Stimulated activated CD8-positive, alpha-beta memory T cell treated with anti-CD3 and anti-CD28 coated beads, Interleukin-4, amount 100 ng/mL, for 4 hours (primary cell): ENCODE measurements at places on chromosomes 5 and 9.

GRCh38 chr5:168670881-168671575, 91.9 kb upstream of the PANK3 start:
- DNase-seq, result no peak

- no peak for DNase-seq
Observed at GRCh38 chr5:22844155-22844554, 9.0 kb downstream of the CDH12 start.

- DNase-seq, result no peak
Observed at GRCh38 chr9:128340691-128341434, 536 bp downstream of the SLC27A4 start.

- DNase-seq, result no peak
Observed at GRCh38 chr5:142716963-142717362, 31.1 kb upstream of the FGF1 start.

DNA sequence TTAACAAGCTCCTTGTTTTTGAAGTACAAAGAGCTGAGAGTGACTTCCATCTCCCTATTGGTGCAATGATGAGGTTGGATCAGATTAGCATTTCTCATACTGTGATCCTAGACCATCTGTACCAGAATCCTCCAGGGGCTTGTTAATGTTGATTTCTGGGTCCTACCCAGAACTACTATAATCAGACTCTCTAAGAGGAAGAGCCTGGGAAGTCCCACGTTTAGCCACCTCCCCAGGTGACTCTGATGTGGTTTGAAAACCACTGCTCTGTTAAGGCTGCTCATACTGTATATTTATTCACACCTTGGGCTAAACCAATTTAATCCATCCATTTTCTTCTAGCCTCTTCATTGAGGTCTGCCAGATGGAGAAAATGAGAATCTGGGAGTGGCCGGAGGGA, 49.6 kb upstream of the SMIM32 start:
- no peak for DNase-seq

GRCh38 chr5:140115186-140115500, 1.2 kb downstream of the PURA start:
- DNase-seq, result no peak

DNA sequence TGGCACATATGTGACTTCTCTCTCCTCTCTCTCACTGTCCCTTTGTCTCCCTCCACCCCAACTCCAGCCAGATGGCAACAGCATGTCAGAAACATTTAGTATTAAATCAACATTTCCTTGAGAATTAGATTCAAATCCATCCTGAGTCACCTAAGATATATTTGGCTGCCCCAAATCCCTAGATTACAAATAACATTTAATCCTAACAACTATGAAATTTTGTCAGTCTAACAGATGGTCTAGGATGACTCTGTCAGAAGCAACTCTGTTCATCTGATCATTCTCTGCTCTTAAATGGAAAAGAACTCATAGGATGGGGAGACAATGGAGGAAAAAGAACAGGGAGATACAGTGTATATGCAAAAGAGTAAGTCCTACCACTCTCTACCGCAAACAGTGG, 201.2 kb downstream of the TSSK1B start:
- no peak for DNase-seq

DNA sequence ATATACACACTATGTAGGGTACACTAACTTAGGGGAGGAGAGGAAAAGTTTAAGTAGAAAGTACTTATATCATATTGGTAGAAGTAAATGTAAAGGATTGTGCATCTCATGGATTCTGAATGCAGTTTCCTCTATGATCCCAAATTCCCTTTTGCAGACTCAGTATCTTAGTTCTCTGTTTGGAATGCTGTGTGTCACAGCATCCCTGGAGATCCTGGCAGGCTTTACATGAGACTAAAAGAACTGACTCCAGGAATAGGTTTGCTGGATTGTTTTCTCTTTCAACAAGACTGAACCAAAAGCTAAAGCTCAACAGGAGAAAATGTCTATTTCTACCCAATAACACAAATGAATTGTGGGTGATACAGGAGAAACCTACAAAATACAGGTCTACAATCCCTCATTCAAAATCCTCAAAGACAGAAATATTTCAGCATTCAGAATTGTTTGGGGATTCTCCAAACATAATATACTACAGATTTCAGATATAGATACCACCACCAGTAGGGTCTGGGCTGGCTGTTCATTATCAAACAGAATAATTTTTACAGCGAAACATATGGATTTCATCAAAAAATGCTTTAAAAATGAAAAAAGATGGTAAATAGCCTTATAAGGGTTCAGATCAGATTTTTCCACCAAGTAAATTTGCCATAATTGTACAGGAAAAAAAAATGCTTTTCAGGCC, 324.7 kb upstream of the GRAMD2B start:
- no peak for DNase-seq

- no peak for DNase-seq
Observed at GRCh38 chr9:16157651-16158050, 604.8 kb downstream of the CCDC171 start.

DNA sequence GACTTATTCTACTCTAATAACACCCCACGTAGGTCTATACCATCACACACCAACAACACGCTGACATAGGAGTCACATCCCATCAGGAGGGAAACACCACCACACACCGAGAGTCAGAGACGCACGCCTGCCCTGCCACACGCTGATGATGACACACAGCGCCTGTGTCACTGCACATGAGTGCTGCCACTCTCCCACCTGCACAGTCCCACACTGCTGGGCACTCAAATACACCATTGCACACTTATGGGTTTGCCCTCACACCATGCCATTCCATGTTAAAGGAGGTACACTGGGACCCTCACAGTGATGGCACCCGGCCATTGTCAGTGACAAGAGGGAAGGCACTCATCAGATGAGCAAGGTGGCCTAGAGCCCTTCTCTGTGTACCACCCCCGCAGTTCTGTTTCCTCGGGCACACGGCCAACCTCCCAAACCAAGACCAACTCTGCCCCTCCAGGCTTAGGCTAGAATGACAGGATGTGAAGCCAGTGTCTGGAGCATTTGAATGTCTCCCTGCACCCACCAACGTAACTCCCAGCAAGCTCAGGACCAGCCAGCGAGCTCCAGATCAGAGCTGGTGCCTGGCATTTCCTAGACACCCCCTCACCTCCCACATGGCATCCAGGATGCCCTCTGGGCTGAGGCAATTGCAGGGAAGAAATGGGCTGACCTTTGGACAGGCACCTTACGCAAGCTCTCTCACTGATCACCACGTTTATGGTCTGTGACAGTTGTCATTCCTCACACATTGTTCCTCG, 3.6 kb upstream of the CPLX2 start:
- no peak for DNase-seq

- DNase-seq, result no peak
Observed at GRCh38 chr5:962801-963200, 45.8 kb upstream of the NKD2 start.

GRCh38 chr5:147927901-147928300, 21.6 kb upstream of the C5orf46 start:
- no peak for DNase-seq

- DNase-seq, result no peak
Observed at GRCh38 chr9:135711881-135712280, 9.9 kb downstream of the KCNT1 start.

DNA sequence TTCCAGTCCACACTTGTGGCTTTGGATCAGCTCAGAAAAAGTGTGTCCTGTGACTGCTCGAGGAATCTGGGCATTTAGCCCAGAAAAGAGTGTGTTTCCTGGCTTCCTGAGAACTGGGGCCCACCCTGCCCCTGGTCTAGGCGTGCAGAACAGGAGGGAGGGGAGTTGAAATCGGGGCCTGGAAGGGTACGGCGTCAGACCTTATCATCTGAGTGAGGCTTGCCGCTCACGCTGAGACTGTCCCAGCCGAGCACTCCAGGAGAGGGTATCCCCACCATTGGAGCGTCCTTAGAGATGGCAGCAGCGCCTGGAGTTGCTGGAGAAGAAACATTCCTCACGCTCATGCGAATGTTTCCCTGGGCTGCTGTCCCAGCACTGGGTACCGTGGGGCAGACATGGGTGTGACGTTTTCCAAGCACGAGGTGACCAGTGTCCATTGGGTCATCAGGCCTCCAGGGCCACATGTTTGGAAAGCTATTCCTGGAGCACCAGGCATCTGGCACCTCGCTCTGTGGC, 22.5 kb downstream of the NEK6 start:
- no peak for DNase-seq

- no peak for DNase-seq
Observed at GRCh38 chr9:108475813-108476212, 380.0 kb downstream of the ACTL7B start.

DNA sequence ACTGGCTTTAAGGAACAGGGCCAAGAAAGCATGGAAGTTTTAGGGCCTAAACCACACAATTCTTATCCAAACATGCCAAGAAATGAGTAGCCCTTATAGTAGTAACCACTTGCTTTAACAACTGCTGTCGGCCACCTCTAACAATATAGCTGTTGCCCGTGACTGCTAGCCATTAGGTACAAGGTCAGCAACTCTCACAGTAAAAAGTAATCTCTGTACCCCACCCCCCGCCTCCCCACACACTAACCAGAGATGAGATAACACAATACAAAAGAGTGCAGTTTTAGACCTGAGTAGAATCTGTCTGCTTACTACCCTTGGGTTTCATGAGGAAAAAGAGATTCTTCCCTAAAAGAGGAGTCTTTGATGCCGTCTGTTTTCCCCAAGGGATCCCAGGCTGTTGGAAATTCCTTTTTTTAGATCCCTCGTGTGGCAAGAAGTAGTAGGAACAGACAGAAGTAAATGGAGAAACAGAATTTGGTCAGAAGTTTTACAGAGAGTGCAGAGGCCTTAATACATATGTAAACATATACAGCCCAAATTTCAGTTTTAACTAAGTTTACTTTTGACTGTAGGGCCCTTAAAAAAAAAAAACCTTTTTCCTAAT, 94.3 kb downstream of the WDR41 start:
- DNase-seq, result no peak

DNA sequence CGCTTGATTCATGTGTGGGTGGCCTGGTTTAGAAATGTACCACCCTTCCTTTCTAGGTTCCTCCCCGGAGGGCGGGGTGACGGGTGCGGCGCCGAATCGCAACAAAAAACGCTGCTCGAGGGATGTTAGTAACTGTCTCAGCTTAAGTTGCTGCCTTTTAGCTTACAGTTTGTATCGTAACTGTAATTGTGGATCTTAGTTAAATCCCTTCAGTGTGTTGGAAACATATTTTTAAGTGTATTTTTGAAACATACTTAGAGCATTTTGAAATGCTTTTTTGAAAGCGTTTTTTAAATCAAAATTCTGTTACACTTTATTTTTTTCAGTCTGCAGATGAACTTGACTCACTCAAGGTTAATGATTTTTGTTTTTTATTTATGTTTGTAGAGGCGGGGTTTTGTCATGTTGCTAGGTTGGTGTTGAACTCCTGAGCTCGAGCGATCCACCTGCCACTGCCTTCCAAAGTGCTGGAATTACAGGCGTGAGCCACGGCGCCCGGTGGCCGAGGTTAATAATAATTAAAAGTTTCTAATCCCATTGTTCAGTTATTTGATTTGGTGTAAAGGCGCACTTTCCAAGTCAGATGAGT, 997 bp upstream of the CHD1 start:
- DNase-seq, result peak; percentile 87

DNA sequence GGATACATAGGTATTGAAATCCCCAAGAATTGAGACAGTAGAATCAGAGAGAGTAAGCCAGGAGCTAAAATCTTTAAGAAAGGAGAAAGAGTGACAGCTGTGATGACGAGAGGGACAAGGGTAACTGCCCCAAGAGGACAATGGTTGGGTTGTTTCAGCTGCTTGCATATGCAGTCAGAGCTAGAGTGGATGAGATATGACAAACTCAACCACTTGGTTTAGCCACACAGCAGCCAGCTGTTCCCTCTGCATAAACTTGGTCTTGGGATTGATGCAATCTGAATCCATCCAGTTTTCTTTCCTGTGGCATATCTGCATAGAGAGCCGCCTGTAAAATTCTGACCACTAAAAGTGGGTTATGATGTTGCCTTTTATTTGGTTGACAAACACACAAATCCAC, 100.7 kb downstream of the ZNF622 start:
- no peak for DNase-seq

- DNase-seq, result no peak
Observed at GRCh38 chr9:5292141-5292540, 12.4 kb downstream of the RLN2 start.

DNA sequence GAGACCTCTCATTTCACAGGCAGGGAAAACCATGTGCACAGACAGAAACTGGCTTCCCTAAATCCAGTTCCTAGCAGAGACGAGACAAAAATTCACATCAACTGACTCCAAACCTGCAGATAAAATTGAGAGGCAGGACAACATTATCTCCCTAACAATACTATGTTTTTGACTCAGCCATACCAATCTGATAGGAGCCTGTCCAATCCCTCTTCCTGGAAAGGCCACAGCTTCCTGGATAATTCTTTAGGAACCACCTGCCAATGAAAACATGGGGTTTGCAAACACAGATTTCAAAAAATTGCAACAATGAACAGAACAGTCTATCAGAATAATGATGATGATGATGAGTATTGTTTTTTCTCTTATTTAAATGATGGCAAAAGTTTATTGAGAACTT, 22.4 kb downstream of the SH3TC2 start:
- no peak for DNase-seq

- DNase-seq, result no peak
Observed at GRCh38 chr9:127612939-127613582, 984 bp downstream of the STXBP1 start.

GRCh38 chr9:84174486-84174885, 166.1 kb downstream of the SLC28A3 start:
- DNase-seq, result no peak

DNA sequence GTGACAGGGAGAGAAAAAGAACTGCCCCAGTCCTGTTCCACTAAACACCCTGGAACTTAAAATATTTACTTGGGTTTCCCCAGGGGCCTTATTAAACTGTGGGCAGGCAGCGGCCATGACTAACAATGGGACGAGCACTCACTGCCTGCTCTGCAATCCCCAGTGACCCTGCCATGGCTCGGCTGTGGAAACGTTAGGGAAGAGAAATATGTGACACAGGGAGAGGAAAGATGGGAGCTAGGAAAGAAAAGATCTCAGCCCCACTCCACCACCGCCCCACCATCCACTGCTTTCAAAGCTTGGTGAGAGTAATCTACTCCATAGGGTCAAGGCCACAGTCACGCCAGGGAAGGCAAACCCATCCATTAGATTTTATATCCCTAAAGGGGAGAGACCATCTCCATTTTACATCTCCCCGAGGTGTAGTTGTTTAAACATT, 117.6 kb downstream of the EFNA5 start:
- DNase-seq, result no peak

GRCh38 chr5:148823871-148824270, 2.5 kb upstream of the ADRB2 start:
- no peak for DNase-seq

- no peak for DNase-seq
Observed at GRCh38 chr9:109242741-109243140, 75.7 kb upstream of the FRRS1L start.
